ENCODE measurements at places on chromosomes 12 and 14.

DNA sequence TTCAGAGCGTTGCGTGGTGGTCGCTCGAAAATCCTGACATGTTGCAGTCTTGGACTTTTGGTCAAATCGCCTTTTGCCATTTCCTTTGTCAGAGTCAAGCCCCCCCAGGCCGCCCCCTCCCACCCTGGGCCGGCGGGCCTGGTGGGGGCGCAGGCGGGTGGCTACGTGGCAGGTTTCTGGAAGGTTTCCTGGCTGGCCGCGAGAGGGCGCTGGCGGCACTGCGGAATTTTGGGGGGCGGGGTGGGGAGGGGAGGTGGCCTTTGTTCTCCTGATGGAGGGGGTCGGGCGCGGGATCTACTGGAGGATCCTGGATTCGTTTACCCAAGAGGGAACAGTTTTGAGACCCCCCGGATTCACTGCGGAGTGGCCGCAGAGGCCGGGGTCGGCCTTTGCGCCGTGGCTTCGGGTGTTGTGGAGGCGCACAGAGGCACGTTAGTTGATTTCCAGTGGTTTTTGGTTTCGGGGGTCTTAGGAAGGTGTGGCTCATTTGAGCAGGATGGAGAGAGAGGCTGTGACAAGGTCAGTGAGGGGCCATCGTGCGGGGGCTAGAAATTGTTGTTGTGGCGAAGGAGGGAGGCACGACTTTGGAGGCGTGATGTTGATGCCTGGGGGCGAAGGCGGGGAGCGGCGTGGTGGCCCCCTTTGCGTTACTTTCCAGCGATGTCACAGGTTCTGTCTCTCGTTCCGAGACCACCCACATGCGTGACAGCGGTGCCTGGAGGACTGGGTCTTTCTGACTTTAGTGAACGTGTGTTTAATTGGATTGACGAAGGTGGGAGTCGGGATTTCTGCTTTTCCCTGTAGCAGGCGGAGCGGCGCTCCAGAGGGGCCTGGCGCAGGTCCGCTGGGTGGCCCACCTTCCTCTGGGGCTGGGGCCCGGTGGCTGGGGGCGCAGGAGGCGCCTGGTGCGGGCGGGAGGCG, 1.4 kb downstream of the MEG3 start:
- DNase-seq, result no peak

DNA sequence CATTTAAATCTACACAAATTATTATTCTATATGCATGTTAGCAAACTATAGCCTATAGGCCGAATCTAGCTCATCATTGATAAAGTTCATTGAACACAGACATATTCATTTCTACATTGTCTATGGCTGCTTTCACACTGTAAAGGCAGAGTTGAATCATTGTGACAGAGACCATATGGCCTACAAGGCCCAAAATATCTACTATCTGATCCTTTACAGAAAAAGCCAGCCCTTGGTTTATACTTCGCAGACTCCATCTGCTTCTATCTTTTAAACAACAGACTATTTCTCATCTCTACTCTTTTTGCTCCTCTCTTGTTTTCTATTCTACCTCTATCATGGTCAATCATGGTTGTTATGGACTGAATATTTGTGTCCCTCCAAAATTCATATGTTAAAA, 190.7 kb downstream of the EXOC5 start:
- no peak for DNase-seq

DNA sequence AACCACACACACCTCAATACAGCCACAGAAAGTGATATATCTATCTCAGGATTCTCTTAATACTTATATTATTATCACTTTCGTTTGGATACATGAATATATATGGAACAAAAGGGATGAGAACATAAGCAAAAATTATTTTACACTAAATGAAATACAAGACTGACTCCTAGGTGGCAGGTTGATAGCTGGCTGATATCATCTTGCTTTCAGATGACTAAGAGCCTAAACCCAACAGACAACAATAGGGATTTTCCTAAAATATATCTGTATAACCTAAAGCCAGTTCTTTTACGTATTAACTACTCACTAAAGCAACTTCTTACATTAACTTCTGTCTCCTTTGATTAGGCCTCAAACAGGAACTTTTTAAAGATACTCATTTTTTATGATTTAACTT, 65.1 kb downstream of the BAZ1A start:
- DNase-seq, result no peak

GRCh38 chr12:12716151-12716792, 896 bp upstream of the CDKN1B start:
- DNase-seq, result peak; percentile 61

DNA sequence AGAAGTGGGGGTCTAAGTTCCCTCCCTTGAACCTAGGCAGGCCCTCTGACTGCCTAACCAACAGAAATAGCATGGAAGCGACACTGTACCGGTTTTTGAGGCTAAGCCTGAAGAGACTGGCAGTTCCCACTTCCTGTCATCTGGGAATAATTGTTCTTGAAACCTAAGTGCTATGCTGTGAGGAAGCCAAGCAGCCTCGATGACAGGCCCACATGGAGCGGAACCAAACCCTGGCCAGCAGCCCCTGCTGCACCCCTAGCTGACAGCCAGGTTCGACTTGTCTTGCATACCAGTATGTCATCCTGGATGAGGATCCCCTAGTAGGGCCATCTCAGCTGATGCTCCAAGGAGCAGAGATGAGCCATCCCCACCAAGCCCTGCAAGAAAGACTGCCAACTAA, 6.4 kb upstream of the GPR68 start:
- peak; percentile 98 for DNase-seq

DNA sequence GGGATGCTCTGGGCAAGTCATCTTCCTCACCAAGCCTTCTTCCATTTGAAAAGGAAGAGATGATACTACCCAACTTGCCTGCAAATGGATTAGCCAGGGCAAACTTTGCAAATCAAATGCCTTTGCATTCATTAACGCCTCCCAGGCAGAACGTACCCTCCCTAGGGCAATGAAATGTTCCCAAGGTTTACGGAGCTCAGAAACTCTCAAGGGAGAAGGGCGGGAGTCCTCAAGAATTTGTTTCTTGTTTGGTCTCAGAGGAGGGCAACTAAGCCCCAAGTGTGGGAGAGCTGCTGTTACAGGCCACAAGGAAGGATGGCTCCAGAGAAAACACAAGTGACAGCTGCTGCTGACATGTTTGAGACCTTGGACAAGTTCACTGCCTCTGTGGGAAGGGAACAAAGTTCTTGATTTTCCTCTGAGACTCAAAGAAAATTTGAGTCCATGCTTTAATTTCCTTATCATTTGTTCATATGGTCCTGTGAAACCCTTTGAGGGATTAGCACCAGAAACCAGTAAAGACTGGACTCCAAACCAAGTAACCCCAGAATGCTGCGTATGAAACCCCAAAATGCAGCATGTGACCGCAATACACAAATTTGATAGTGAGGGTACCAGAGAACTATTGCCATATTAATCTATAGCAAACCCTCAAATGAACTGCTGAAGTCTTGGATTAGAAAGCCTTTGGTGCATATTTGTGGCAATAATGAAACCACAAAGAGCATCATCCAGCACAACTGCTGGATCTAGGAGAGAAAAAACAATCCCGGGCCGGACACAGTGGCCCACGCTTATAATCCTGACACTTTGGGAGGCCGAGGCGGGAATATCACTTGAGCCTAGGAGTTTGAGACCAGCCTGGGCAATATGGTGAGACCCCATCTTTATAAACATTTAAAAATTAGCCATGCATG, 22.9 kb downstream of the SPTB start:
- DNase-seq, result no peak

GRCh38 chr14:44112774-44113460, 394.2 kb downstream of the FSCB start:
- DNase-seq, result no peak

DNA sequence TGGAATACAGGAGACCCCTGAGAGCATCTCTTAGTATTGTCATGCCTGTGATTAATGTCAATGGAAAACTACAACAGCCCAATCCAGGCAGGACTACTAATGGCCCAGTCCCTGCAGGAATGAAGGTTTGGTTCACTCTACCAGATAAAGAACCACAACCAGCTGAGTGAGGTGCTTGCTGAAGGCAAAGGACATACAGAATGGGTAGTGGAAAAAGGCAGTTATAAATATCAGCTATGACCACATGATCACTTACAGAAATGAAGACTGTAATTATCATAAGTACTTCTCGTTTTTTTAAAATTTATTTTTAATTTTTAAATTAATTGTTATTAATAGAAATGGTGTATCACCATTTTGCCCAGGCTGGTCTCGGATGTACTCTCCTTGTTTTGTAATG, 17.2 kb upstream of the LPCAT3 start:
- DNase-seq, result no peak

DNA sequence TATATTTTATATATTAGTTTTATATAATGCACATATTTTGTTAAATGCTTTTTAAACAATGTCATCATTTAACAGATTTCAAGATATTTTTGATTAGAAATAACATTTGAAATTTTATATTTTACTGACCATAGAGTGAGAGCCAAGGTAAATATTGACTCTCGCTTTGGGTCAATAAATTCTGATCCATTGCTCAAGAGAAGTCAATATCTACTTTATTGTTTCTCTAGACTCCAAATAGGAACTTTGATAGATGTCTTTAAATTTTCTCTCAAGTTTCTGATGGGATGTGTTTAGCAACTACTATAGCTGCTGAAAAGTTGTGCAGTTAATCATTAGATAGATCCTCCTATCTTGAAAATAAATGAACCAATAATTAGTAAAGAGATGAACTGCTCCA, 61.4 kb upstream of the ATXN7L3B start:
- DNase-seq, result no peak

DNA sequence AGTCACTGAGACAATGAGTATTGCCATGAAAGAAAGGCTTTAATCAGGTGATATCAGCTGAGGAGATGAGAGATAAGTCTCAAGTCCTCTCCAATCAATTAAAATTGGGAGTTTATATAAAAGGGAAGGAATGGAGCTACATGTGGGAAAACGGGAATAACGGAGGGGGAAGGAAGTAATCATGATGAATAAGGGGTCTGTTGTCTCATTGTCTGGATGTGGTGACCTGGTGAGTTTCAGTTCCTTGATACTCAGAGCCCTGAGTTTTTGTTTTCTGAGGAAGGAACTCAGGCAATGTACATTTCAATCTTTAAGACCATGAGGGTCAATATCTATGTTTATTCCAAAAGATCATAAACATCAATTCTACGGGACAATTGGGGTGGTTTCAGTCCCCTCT, 198.8 kb downstream of the KITLG start:
- no peak for DNase-seq

DNA sequence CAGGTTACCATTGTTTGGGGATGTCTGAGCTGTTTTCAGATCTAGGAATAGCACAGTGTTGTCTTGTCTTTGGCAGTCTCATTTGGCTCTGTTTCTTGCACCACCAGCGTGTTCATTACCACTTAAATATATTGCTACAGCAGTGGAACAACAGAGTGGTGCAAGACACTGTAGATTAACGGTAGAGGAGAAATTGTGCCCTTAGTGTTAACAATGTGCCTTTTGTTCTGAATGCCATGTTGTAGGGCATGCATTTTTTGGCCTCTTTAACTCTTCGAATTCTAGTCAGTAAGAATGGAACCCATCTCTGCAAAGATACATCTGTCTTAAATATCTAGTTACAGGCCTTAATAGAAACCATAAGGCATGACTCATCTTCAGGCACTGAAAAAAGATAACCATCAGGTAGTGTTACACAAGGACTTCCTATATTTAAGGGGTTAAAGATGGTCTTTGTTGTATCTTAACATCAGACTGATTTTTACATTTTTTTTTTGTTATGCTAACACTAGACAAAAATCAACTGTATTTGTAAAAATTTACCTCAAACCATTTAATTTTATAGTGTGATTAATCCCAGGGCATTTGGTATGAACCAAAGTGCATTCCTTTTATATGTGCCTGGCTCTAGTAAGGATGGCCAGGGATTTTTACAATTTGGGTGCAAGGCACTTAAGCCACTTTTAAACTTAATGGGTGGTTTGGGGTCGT, 12.9 kb downstream of the DYRK2 start:
- DNase-seq, result no peak

DNA sequence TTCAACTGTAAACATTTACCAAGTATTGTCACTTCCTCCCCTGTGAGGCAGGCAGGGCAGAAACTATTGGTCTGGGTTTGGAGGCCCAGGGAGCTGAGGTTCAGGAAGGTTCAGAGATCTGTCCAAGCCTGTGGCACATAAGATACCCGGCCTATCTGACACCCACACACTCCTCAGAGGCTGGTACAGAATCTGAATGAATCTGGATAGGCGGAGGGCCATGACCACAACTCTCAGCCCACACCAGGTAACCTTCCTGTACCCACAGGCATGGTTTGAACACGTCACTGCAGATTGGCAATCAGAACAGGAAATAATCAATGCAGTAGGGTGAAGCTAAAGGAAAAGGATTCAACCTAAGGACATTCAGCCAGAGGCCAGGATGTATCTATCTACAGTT, 92.8 kb upstream of the TMCC3 start:
- no peak for DNase-seq

DNA sequence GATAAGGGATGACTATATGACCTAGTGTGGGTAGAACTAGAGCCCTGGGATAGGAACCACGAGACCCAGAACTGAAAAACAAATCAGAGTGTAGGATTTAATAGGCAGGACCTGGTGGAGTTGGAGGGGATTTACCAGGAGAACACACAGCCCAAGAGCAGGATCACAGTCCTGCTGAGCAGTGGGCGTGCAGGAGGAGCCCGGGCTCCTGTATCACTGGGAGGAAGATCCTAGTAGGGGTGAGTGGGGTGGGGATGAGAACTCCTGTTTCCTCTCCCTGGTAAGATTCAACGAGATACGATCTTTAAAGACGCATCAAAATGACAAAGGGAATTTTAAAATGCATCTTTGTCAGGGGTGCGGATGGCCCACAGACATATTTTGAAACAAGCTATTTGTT, 220.1 kb downstream of the GALC start:
- no peak for DNase-seq

DNA sequence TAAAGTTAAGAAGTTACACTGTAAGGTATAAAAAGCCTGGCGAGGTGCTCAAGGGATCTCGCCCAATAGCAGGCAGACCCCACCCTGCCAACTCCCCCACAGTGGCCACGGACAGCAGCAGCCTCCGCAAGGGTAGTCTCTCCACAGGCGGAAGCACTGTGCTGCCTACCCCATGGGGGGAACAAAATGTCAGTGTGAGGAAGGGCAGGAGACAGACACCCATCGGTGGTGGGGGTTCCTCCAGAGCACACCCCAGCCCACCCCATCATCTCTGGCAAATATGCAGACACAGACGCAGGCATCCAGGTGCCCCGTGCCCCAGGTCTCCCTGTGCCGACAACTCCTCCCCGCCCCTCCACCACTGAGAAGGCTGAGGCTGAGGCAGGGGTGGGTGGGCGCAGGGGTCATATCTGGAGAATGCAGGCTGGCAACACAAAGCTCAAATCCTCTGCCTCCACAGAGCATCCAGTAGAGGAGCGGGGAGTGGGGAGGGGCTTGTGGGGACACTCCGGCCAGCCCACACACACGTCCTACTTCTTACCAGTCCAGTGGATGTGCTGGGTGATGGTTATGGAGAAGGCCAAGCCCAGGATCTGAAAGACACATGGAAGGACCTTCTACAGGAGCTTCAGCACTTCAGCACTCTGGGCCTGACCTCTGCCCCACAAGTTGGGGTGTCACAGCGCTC, 68.3 kb upstream of the DDX11 start:
- DNase-seq, result no peak

- DNase-seq, result no peak
Measured at GRCh38 chr12:114926341-114926740, 242.4 kb upstream of the TBX3 start.

GRCh38 chr12:16884819-16885218, 278.9 kb upstream of the LMO3 start:
- no peak for DNase-seq

- no peak for DNase-seq
Measured at GRCh38 chr12:41564816-41565215, 376.7 kb downstream of the PDZRN4 start.
